ENCODE measurements at places on chromosomes 7 and 10. TPM values are rescaled to one million over a fixed set of nuclear protein-coding genes. Genes with fewer than 3 reads are reported as not detected.

CHST3 gene
- total RNA-seq, result 12.3 TPM

EVX1 gene
- total RNA-seq, result not detected

UPK3BL2 gene
- 2.8 TPM for total RNA-seq

CPXM2 gene
- 3.9 TPM for total RNA-seq

ADCY1 gene
- total RNA-seq, result 7.1 TPM

TMEM176A gene
- total RNA-seq, result 6.2 TPM

MRPS17 gene
- 16.0 TPM for total RNA-seq

PPP1R17 gene
- not detected for total RNA-seq

AGAP9 gene
- total RNA-seq, result 7.4 TPM

DNA sequence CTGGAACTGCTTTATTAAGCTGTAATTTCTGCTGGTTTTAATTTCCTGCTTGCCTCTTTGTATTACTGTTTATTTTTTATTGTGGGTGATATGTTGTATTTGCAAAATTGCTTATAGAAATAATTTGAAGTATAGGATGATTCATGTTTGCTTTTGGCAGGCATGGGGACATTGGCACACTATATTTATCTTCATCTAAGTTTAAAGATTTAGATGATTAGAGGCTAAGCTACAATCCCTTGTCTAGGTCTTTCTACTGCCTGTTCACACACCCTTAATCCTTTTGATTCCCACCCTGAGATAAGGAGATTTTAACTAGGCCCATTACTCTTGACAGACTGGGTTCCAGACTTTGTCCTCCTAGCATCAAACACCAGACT, 182.8 kb upstream of the KAT6B start:
- no peak for DNase-seq

GRCh38 chr10:24824536-24824935, 100.8 kb upstream of the ARHGAP21 start:
- DNase-seq, result no peak

- no peak for DNase-seq
Measured at GRCh38 chr10:3727268-3727667, 57.7 kb downstream of the KLF6 start.

DNA sequence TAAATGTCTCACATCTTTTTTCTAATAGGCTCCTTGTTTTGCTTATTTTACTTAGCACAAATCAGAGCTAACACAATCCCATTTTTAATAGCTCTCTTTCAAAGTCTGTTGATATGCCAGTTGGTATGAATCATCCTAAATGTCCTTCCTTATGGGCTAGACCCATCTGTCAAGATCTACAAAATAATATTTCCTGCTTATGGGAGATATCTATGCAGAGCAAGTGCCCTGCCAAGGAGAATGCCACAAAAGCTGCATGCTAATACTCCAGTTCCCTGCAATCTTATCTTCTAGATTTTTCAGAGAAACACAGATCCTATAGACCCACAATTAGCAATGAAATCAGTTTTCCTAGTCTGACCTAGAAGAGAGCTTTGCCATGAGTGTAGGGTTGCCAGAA, 230.8 kb upstream of the NPVF start:
- DNase-seq, result no peak

- DNase-seq, result no peak
Measured at GRCh38 chr7:47373871-47374451, 207.9 kb downstream of the TNS3 start.

- DNase-seq, result no peak
Measured at GRCh38 chr10:124892905-124893304, 49.0 kb upstream of the ZRANB1 start.

DNA sequence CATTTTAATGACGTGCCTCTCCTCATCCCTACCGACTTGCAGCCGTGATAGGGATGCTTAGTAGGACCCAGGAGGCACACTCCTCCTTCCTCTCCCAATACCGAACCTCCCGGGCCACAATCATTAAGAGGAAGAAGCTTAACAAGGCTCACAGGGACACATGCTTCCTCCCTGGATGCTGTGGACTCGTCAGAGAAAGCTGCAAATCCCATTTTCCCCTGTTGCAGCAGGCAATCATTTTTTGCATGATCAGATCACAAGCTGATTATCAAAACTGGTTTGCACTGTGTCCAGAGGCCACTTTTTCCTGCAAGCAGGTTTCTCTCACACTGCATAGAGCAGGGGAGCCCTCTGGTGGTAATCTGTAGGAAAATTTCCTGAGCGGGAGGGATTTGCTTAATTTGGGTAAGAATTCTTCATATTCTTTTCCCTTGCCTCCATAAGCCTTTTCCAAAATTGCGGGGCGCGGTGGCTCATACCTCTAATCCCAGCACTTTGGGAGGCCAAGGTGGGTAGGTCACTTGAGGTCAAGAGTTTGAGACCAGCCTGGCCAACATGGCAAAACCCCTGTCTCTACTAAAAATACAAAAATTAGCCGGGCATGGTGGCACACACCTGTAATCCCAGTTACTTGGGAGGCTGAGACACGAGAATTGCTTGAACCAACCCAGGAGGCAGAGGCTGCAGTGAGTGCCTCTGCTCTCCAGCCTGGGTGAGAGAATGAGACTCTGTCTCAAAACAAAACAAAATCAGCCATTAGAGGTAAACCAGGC, 16.1 kb upstream of the LAMB4 start:
- peak; percentile 92 for DNase-seq

DNA sequence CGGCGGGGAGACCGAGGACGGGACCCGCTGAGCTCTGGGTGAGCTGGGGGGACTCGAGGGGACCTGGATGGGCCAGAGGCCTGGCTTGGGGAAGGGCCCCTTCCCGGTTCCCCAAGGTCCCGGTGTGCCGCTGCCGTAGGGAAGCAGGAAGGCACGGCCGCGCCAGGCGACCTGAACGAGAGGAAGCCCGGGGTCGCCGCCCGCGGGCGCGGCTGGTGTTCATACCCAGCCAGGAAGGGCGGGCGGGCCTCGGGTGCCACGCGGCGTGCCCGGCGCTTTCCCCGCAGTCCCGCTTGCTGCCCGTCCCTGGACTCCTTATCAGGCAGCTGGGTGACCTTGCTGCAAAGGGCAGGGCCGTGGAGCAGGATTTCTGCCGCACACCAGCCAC, 38.0 kb downstream of the ZNF777 start:
- DNase-seq, result no peak

- no peak for DNase-seq
Measured at GRCh38 chr7:64904008-64904407, 935 bp downstream of the ZNF273 start.

- no peak for DNase-seq
Measured at GRCh38 chr7:113175525-113176104, 57.3 kb upstream of the SMIM30 start.

DNA sequence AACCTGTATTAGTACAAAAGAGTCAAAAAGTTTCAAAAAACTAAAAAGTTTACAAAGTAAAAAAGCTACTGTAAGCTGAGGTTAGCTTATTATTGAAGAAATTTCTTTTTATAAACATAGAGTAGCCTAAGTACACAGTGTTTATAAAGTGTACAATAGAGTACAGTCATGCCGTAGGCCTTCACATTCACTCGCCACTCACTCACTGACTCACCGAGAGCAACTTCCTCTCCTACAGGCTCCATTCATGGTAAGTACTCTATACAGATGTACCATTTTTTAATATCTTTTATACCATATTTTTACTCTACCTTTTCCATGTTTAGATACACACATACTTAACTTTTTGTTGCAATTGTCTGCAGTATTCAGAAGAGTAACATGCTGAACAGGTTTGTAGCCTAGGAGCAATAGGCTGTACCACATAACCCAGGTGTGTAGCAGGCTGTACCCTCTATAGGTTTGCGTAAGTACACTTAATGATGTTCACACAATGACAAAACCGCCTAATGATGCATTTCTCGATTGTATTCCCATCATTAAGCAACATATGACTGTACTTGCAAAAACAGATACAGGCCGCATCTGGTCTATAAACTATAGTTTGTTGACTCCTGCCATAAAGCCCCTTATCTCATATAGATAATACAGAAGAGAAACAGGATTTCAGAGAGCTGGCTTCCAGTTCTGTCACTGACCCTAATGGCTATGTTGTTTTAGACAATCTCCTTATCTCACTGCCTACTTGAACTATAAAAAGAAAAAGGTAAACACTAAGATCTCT, 438.8 kb downstream of the HTR7 start:
- no peak for DNase-seq

DNA sequence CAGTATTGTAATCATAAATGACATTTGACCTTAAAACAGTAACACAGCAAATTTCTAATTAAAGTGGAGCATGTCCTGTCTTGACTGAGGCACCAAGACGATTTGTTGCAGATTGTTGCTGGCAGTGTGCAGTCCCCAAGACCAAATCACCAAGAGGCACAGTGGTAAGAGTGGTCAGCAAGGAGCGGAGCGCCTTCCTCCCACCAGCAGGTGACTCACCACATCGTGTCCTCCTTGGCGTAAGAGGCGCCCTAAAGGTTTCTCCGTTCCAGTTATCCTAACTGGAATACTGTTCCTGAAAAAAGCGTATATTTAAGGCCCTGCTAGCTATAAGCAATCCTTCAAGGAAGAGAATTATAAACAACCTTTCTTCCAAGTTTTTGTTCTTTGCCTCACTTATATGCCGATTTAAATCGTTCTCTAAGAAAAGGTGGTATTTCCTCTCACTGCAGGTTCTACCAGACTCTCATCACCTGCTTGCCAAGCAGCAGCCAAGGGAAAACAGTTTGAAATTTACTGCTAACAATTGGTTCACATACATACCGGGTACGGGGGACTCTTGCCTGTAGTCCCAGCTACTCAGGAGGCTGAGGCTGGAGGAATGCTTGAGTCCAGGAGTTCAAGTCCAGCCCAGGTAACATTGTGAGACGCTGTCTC, 10.7 kb upstream of the REPIN1 start:
- no peak for DNase-seq

- peak; percentile 17 for DNase-seq
Measured at GRCh38 chr7:157996359-157997079, 591.1 kb downstream of the PTPRN2 start.

Data from muscle of leg (tissue), 16 donors.